Caco-2 (cell line): ENCODE measurements at places on chromosomes 4 and X.

GRCh38 chr4:142129931-142130330, 493.5 kb downstream of the IL15 start:
- DNase-seq, result no peak

DNA sequence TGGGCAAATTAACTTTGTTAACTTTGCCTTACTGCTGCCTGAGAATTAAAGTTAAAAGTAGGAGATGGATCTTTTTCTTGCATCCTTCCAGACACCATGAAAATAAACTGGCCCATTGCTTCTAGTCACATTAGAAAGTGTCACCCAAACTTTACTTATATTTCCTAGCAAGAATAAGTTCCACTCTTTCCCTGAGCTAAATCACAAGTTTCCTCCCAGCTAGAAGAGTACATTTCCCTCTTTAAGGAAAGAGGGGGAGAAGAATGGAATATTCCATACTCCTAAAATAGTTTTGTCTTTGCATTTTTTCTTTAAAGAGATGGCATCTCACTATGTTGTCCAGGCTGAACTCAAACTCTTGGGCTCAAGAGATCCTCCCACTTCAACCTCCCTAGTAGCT, 53.8 kb downstream of the TMEM150C start:
- no peak for DNase-seq

DNA sequence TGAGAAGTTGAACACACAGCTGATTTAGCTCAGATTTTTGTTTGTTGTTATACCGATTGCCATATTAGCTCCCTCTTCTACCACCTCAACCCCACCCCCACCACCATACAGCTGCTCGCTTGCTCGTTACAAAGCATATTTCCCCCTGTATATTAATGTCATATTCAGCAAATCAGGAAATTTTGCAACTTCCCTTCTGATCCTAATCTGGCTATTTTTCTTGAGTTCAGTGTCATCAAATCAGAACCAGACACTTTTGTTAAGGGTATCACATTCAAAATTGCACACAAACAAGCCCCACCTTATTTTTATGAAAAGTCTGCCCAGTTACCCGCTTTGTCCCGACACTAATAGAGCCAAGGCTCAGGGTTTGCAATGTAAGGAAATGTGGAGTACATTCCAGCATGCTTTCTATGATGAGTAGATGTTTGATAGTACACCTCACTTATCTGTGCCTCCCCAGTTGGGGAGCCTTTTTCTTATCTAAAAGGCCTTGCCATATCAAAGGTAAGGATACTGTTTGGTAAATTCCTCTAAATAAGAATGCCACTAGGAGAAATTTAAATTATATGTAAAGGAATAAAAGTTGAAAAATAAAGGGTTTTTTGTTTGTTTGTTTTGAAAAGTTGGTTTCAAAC, 212.2 kb downstream of the CBR4 start:
- no peak for DNase-seq

- no peak for DNase-seq
Measured at GRCh38 chr4:6562931-6563901, 11.8 kb upstream of the MAN2B2 start.

- DNase-seq, result no peak
Measured at GRCh38 chrX:139543920-139544319, 13.4 kb downstream of the F9 start.

DNA sequence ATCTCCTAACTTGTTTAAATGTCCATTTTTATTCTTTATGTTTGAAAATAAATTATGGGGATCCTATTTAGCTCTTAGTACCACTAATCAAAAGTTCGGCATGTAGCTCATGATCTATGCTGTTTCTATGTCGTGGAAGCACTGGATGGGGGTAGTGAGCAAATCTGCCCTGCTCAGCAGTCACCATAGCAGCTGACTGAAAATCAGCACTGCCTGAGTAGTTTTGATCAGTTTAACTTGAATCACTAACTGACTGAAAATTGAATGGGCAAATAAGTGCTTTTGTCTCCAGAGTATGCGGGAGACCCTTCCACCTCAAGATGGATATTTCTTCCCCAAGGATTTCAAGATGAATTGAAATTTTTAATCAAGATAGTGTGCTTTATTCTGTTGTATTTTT, 27.6 kb downstream of the NUDT6 start:
- DNase-seq, result no peak

DNA sequence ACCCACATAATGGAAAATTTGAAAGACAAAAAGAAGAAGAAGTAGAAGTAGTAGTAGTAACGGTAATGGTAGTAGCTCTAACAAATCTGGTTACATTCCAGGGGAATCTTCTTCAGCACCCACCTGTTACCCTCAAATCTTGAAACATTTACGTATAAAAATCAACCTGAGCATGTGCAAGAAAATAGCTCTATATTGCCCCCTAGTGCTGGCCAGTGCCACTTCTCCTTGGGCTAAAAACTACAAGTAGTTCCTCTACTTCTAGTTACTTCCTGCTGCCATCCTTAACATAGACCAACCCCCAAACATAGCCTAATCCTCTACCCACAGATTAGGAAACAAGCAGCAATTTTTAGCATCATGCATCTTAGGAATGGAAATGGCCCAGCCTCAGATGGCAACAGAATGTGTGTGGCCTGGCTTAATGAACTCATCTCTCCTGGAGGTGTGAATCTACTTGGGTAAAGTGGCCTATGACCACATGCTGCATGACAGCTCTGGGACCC, 3.1 kb downstream of the PDGFC start:
- DNase-seq, result peak; percentile 68

GRCh38 chr4:20251796-20252655, at the start of gene SLIT2:
TSS of gene SLIT2 (plus strand) at chr4:20251905. CDS start at chr4:20253816, 1,911 bp downstream.
- peak; percentile 84 for DNase-seq
